ENCODE measurements at places on chromosomes 5 and 9.
A peak's percentile ranks its signal among the peaks of the same experiment; 100 is the strongest.

DNA sequence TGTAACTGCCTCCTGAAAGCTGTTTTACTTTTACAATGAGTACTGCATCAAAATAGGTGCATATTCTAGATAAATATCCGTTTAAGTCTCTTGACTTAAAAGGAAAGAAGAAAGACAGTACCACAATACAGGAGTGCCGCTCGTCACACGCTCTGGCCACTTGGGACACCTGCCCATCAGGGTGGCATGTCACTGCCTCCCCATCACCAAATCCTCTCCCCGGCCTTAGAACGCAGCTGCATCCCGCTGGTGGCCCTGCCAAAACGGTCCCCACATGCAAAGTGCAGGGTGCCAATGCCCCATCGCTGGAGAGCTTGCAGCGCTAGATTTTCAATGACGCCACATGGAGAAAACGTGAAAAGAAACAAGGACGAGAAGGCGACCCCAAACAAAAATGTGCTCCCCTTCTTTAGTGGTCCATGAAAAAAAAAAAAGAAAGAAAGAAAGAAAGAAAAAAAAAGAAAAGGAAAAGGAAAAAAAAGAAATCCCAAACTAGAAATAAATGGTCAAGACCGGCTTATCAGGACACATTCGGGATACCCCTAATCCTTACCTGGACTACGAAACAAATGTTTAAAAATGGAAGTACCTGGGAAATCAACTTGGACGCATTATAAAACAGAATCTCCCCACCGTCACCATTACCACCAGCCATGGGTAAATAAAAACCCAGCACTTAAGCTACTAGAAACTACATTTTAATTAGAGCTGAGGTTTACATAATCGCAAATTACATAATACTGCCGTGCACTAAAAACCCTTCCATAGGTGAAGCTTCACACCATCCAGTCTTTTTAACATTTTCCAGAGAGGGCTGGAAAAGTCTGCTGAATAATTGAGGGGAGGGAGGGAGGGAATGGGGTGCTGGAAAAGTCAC lies 1.0 kb downstream of the ANKH start:
- DNase-seq = no peak

DNA sequence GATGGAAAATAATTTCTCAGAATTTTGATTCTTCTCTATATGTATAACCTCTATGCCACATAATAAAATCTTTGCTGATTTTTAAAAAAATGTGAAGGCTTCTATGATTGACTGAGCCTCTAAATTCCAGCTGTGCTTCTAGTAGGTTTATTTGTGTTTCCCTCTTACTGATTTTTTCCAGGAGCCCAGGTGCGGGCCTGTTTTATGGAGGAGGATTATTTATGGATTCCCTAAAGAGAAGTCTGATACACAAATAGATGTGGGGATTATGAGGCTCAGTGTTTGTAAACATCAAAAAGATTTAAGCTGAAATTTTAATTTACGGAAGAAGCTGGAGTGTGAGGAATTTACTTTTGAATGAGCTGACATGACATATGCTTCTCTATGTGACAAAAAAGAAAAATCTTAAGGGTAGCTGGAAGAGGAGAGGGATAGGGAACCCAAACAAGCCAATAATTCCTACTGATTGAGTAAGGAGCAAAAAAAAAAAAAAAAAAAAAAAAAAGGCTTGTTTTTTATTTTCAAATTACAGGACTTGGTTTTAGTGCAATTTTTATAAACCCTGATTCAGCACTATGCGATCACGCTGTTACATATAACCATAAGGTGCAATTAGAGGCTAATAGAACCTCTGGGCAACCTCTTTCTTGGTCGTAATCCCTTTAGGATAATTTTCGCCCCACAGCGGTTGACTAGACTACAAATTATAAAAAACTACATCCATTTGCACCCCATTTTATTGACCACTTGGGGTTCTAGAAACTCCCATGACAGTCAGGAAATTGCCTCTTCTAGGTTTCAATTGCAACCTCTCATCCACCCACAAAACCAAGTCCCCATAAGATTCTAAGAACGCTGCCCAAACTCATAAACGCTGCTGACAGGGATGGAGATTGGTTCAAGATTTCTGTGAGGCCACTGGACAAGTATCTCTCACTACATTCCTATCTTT lies 44.4 kb upstream of the RAI14 start:
- DNase-seq = no peak

DNA sequence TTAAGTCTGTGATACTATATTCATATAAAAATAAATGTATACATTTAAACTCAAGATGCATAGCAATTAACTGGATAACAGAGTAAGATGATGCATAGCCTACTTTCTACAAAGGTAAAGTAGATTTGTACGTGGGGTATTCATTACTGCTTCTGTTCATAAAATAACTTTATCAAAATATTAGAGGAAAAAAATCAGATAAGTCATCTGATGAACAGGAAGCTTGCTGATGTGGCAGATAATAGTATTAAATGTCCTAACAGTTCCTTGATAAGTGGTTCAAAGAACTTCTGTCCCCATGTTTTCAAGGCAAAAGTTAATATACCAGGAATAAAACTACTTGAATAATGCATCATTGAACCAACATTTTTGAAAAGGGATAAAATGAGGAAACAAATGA lies 123.7 kb downstream of the NFIB start:
- DNase-seq = no peak

GRCh38 chr5:165201369-165201768 lies 1696.0 kb downstream of the MAT2B start:
- no peak for DNase-seq

DNA sequence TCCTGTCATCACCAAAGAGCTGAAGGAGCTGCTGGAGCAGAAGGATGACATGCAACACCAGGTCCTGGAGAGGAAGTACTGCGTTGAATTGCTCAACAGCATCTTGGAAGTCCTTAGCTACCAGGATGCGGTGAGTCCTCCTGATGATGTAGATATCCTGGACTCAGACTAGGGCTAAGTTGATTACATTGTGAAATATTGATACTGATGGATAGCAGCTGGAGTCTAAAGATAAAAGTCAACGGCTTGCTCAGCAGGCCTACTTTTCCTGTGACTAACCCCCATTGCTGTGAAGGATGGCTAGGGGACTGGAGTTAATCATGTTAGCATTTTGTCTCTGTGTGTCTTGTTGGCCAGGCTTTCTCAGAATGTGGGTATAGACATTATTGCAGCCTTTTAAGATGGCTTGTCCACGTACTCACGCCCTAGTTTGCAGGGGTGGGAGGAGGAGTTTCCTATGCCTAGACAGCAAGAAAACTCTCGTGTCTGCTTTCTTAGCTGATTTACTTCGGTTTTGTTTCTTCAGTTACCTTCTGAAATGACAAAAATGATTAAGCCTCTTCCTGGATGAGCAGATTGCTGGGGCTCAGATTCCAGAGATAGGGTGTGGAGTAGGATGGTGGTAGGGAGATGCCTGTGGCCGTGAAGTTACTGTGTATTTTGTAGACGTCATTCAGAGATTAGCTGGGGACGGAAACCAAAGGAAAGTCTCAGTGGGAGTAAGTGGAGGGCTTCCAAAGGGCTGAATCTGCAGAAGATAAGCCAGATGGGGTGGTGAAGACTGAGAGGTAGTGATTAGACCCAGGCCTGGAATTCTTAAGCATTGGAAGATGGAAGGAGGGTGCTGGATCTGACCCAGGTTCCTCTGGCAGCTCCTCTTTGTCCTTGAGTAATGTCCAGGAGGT lies 166.3 kb downstream of the DOCK2 start:
- peak; percentile 100 for DNase-seq

DNA sequence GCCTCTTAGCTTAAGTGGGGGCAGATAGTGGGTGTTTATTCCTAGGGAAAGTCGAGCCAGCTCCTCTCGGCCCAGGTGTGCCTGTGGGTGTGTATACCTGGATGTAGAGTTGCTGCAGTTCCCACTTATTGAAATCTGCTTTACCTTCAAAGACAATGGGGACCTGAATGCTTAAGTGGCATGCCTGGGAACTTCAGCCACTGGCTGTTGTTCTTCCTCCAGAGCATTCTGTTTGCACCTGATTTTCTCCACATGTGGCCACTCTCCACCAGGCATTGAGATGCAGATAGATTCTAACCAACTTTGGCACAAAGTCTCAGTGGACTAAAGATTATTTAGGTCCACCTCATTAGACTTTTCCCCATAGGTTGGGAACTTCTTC lies 186.8 kb downstream of the ZNF462 start:
- DNase-seq = no peak

GRCh38 chr5:44695259-44695658 lies 113.5 kb upstream of the MRPS30 start:
- DNase-seq = no peak

DNA sequence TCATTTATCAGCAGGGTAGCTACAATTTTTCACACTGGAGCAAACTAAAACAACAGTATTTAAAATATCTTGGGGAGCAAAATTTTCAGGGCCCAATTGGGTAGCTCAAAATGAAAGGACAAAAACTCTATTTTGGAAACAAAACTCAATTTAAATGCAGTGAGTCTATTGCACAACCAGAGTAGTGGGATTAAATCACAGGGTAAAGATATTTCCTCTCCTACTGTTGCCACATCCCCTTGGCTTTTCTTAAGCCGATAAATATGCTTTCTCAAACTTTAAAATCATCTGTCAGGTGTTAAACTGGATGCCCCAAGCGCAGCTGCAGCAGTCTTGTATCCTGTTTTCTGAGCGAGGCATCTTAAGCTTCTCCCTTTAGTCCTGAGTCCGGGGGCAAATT lies 1474.3 kb upstream of the CDH9 start:
- no peak for DNase-seq

DNA sequence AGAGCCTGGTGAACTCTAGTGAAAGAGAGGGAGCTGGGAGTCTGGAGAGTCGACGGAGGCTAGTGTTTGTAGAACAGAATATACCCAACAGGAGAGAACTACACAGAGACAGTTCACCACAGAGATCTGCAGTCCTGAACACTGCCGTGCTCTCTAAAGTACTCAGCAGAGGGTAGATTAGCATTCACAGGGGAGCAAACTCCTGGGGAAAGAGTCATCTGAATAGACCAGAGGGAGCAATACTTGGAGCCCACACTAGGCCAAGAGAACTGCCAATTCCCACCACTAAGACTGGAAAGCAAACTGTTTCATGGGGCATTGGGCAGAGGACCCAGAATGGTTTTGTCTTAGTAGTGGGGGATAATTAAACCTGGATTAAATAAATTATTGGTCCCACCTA lies 235.6 kb downstream of the EDIL3 start:
- DNase-seq = no peak

GRCh38 chr5:122882831-122883230 lies 37.4 kb downstream of the SNX24 start:
- DNase-seq = peak; percentile 33

DNA sequence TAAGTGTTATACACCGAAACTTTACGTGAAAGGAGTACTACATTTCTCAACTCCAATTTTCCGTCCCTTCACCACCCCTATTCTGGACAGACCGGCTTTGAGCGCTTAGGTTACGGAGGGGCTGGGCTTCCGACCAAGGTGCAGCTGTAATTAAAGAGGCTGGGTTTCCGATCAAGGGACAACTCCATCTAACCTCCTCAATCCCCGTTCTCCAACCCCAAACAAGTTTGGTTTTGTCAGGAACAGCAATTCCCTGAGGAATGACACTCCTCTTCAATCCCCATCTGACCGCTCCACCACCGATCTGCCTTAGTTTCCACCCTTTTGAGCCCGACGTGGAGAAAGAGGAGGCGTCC lies 577 bp downstream of the TUT7 start:
- DNase-seq = no peak

DNA sequence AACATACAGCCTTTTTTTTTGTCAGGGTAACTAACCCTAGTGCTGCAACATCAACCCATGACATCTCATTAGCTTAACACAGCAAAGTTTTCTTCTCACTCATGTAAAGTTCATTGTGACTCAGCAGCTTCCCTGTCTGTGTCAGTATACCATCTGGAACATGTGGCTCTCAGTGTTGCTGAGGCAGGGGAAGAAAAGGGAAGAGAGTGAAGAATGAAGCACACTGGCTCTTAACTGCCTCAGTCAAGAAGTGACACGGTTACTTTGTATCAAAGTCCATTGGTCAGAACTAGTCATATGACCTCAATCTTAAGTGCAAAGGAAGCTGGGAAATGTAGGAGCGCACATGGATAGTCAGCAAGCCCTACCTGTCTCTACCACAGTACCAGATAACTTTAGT lies 185.0 kb upstream of the ELL2 start:
- DNase-seq = peak; percentile 91

- DNase-seq = peak; percentile 39
These were observed 88.5 kb upstream of the DAB2 start for GRCh38 chr5:39513236-39513635.

- DNase-seq = no peak
These were observed 58.7 kb upstream of the ZNF354B start for GRCh38 chr5:178801021-178801420.

DNA sequence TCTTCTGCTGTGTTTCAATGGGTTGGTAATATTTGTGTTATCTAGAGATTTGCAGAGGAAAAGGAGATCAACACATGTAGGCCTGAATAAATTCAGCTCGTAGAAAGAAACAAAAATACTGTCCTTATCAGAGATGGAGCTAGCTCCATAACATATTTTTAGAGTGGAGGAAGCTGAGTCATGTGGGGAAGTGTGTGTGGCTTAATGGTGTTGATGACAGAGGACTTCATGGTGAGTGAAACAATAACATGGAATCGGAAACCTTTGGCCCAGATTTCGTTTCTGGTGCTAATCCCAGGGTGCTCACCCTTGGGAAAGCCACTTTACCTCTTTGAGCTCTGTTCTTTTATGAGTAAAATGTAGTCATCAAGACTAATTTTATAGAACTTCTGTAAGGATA lies 825.0 kb downstream of the TLR4 start:
- DNase-seq = peak; percentile 47

DNA sequence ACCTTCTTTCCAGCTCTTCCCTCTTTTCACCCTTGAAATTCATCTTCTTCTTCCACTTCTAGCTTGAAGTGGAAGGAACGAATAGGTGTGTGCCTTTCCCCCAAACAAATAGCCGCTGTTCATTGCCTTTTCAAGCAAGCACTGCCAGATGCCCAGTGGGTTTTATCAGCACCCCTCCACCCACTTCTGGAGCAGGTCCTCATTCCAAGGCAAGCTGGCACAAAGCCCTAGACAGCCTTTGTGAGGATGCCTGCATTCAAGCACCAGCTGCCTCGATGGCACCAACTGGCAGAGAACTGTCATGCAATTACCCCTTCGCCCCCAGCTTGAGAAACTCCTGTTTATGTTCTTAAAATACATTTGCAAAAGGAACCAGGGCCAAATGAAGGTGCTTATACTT lies 36.5 kb downstream of the SERINC5 start:
- no peak for DNase-seq

GRCh38 chr5:68424799-68425537 lies 209.4 kb downstream of the PIK3R1 start:
- DNase-seq = peak; percentile 63

DNA sequence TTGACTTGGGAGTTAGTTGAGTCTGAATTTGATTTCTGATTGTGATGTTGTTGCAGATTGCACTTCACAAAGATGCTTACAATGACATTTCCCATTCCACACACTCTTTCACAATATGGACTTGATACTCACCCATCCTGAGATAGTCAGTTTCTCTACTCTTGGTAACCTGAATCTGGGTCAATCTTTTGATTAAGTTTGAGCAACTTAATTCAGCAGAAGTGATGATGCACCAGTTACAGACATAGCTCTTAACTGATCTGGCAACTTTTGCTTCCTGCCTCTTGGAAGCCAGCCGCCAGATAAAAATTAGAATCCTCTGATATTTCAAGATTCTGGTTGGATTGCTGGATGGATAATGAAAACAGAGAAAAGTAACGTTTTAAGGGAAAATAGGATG lies 79.7 kb upstream of the OSMR start:
- DNase-seq = no peak
